ENCODE measurements at places on chromosomes 12 and 14.

GRCh38 chr14:69865701-69866365, 13.4 kb upstream of the SMOC1 start:
- no peak for DNase-seq

- no peak for DNase-seq
Measured at GRCh38 chr14:49545716-49546115, 40.5 kb downstream of the RPS29 start.

- DNase-seq, result peak; percentile 6
Measured at GRCh38 chr12:69129017-69129416, 110.4 kb upstream of the CPSF6 start.

- DNase-seq, result no peak
Measured at GRCh38 chr14:61298824-61299223, 17.7 kb upstream of the TMEM30B start.

DNA sequence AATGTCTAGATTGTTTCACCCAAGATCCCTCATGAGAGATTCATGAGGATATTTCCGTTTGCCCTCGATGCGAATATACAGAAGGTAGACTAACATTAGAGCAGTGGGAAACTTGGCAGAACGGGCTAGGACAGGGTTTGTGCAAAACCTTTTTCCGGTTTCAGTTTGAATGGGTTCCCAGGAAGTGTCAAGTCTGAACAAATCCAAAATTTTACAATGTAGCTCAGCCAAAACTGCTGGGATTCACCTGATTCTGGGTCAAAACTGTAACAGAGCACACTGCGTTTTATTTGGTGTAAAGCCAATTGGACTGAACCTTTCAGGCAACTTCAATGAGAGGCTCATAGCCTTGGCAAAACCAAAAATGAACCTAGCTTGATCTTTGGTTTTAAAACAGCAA, 337.8 kb upstream of the DIO2 start:
- DNase-seq, result no peak

GRCh38 chr14:70881549-70882177, 25.6 kb upstream of the PCNX1 start:
- no peak for DNase-seq

DNA sequence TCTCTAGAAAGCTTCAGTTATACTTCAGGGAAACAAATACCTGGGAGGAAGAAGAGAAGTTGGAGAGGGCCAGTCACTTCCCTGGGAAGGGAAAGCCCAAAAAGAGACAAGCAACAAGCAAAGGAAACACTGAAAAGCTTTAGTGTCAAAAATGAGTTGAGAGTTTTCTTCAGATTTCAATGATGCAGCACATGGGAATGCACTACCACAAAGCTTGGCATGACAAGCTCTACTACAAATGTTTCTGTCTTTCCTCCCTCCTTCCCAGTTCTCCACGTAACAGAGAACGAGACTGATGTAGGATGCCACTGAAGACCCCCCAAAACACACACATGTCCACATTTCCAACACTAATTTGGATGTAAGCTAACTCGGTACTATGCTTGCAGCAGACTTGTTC, 26.8 kb upstream of the ADAMTS20 start:
- DNase-seq, result peak; percentile 31

DNA sequence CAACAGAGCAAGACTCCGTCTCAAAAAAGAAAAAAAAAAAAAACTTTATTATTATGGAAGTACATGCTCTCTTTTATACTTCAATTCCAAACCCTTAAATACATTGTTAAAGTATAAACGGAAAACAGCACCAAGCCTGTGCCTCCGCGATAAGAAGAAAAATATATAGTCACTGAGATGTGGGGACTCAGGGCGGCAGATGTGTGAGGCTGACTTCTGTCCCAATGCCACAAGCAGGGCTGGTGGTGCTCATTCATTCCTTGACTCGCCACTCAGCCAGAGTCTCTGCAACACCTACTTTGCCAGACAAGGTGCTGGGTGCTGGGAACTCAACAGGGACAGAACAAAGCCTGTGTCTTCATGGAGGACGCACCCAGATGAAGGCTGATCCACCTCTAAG, 13.8 kb downstream of the LGMN start:
- no peak for DNase-seq

DNA sequence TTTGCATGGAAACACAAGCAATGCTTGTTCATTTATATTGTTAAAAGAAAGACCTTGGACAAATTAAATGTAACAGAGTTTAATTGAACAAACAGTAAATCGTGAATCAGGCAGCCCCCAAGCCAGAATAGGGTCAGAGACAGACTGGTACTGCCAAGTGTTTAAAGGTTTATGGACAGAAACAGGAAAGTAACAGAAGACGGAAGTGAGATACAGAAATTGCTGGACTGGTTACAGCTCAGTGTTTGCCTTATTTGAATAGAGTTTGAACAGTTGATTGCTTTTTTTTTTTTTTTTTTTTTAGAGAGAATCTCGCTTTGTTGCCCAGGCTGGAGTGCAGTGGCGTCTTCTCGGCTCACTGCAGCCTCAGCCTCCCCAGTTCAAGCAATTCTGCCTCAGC, 50.3 kb downstream of the DAO start:
- no peak for DNase-seq

- no peak for DNase-seq
Measured at GRCh38 chr12:129269756-129270495, 416.6 kb downstream of the GLT1D1 start.

- peak; percentile 96 for DNase-seq
Measured at GRCh38 chr14:58738189-58738836, 100.6 kb downstream of the DACT1 start.

DNA sequence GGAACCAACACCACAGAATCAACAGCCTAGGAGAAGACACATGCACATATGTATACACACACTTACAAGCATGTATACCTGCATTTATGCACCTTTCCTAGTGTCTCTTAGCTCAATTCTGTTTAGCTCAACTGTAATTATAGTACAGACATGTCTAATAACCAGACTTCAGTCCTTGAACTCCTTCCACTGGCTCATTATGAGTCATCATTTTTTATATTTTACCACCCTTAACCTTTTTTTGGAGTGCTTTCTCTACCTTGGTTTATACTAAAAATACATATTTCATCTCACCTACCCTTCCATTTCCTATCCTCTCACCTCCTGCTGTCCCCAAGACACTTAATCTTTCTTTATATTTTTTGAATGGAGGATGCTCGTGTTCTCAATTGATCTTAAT, 110.4 kb downstream of the ARID2 start:
- no peak for DNase-seq

DNA sequence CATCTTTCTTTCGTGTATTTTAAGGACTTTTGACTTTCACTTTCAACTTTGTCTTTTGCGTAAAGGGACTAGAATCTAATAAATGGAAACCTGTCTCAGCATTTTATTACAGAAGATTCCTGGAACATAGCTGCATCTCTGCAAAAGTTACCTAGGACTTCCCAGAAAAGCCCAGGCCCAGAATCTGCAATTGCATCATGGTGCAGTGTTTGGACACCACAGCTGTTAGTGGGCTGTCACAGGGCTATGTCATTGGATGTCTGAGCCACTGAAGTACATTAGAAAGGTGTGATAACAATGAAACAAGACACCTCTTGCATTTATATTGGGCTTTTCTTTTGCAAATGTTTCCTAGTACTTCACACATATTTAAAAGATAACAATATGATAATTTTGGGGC, 199.9 kb upstream of the IGF1 start:
- no peak for DNase-seq

DNA sequence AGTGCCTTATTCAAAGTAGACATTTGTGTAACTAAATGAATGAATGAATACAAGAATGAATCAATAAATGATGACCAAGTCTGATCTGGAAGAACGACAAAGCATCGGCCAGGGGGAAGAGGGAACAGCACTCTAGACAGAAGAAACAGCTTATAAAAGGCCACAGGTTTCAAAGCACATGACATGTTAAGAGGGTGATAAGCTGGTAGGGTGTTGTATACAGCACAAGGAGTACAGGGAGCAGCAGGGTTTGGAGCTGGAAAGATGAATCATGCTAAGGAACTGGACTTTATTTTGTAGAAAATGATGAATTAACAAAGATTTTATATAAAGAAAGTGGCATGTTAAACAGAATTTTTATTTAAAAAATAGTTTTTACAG, 302.5 kb downstream of the NUAK1 start:
- no peak for DNase-seq

GRCh38 chr14:35337269-35338255, 45.4 kb downstream of the PSMA6 start:
- no peak for DNase-seq

DNA sequence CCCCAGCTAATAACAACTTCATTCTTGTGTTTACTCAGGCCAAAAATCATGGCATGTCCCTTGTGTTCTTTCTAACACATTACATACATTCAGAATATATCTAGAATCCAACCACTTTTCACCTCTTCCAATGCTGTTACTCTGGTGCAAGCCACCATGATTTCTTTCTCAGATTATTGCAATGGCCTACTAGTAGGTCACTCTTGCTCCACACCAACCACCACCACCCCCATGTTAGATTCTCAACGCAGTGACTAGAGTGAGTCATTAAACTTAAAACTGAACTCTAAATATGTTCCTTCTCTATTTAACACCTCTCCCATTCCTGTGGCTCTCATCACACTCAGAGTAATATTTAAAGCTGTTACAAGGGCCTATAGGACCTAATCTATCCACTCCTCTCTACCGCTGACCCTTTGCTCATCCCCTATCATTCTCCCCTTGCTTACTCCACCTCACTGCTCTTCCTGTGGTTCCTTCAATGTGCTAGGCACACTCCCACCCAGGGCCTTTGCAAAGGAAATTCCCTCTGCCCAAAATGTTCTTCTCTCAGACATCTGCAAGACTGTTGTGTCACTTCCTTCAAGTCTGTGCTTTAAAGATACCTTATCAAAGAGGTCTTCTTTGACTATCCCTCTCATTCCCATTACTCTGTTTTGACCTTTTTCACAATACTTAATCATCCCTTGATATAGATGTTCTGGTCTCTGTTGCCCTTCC, 6.6 kb downstream of the RTN1 start:
- DNase-seq, result peak; percentile 28

GRCh38 chr12:57241402-57242310, 9.3 kb downstream of the STAC3 start:
- no peak for DNase-seq

DNA sequence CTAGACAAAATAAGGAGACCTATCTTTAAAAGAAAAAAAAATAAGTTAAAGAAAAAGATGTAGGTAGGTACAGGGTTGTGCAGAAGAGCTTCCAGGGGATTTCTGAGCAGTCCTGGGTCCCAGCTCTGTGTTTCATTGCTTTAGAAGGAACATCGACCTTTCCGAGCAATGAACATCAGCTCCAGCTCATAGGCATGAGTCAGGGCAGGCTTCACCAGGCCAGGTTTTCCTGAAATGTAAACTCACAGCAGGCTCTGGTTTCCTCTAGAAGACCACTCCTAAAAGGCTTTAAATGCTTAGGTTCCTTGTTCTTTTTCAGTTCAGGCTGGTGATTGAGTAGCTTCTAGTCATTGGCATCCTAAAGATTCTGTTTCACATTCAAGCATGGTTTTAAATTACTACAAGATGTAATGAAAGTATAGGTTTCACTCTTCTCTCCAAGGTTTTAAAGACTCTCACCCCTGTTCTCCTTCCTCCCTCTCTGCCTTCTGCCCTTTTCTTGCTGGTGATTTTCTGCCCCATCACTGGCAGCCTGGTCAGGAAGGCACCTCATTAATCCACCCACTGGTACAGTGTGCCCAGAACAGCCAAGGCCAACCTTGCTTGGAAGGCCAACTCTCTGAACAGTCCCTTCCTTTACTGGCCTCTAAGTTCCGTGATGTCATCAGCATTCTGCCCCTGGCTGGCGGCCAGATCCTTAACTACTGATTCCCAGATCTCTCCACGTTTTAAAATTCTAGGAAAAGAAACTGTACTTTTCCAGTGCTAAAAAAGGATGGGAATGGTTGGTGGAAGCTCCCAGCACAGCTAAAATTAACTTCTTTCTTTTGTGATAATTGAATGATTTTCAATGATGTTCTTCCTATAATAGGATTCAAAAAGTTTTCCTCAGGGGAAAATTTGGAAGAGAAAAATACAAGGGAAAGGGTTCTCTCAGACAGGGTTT, 109.4 kb upstream of the HIF1A start:
- DNase-seq, result peak; percentile 91

DNA sequence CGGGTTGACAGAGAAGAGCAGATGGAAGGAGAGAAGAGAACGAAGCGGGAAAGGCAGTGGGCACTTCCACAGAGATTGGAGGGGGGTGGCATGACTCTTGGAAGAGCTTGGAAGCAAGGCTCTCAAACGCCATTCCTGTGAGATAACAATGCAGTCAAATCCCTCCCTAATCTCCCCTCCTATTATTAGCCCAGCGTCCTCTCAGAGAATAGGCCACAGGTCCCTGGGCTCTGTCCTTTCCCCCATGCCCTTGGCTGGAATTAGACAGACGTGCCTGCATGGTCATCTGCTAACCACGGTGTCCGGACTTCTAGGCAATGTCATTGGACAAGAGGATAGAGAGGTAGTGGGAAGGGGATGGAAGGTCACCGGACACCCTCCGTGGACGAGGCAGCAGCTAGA, 8.0 kb upstream of the MYH7 start:
- DNase-seq, result no peak

DNA sequence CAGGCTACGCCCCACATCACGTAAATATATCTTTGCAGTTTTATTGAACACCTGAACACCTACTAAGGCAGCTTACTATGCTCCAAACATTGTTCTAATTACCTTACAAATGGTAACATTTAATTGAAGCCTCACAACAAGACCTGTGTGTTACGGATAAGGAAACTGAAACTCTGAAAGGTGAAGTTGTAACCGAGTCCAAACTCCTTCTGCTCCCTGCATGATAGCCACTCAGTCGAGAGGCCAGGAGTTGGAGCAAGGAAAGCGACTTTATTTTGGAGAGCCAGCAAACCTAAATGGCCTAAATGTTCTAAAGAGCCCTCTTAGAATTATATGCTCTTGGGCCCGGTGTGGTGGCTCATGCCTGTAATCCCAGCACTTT, 12.6 kb upstream of the TRPV4 start:
- no peak for DNase-seq

DNA sequence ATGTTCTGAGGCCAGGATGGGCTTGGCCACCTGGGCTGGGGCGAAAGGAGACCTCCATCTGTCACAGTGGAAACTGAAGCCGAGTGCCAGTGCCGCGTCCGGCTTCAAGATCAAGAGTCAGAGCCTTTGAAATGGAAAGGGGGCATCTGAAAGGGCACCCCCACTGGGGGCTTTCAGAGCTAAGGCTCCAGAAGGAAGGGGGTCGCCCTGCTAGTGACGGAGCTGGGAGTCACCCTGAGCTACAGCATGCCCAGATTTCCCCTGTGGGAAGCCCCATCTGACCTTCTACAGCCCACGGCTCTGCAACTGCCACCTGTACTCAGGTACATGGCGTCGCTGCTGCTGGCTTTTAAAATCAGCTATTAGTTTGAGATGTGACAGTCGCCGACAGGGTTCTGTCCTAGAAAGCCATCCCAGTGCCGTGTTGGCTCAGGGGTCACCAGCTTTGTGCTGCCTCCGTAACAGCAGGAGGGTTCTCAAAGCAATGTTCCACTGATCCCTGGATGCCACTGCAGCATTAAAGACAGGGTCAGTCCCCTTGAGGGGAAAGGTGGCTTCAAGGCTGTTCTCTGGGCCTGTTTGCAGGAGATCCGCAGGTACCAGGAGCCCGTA, 31.5 kb downstream of the CCNK start:
- DNase-seq, result no peak

GRCh38 chr14:63982156-63982555, 129.4 kb downstream of the SYNE2 start:
- no peak for DNase-seq

GRCh38 chr12:125564753-125565152, 499.5 kb downstream of the AACS start:
- no peak for DNase-seq

GRCh38 chr12:13534242-13534641, 337.7 kb downstream of the EMP1 start:
- DNase-seq, result no peak
